ENCODE measurements at places on chromosomes 1 and 21.

GRCh38 chr1:201911826-201912571 lies 23.3 kb downstream of the SHISA4 start:
- DNase-seq, result no peak

DNA sequence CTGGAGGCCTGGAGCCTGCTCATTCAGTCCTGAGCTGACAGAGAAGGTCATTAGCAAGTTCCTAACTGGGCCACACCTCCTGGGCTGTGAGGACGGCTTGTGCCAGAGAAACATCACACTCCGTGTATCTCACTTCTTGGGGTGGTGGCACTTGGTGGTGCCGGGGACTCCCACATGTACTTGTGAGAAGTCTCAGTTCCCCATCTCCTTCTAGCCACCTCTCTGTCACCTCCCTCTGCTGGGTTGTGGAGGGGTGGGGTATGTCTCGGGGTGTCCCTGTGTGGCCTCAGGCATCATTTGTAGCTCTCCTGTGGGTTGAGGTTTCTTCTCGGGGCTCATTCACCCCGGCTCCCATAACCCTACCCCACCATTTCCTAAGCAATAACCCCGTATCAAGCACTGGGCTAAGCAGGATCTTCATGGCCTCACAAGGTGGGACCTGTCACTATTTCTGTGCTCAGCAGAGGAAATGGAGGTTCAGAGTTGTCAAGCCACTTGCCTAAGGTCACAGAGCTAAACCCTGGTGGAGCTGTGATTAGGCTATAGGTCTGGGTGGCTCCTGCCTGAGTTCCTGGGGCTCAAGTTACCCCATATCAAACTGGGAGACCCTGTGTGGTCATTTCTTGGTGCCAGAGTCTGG lies 62.5 kb downstream of the UBIAD1 start:
- DNase-seq, result no peak

DNA sequence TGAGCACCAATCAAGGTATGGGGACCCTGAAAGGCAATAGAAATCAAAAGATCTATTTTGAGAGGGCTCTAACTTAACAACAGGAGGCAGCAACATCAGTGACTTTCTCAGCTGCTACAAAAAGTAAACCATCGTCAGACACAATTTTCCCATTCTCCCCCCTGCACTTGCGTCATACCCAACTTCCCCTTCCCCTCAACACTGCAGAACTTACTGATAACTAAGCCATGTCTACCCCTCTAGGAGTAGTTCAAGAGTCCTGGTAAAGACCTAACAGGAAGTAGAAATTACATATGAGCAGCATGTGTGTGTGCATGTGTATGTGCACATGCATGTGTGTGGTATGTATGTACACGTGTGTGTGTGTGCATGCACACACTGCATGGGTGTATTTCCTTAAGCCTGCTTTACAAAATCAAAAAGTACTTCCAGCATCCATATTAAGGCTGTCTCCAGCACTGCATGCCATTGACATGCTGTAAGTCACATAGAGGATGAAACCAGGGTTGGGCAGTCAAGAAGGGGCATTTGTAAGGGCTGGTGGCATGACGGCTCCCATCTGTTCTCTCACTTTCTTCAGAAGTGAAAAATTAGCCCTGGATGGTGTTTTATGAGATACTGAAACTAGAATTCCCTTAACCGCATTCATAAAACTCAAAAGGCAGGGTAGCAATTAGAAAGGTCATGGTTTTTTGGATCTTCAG lies 460.1 kb upstream of the RUNX1 start:
- no peak for DNase-seq

- no peak for DNase-seq
Measured at GRCh38 chr1:93350322-93350721, 4.6 kb downstream of the DR1 start.

Data from stimulated activated CD4-positive, alpha-beta T cell treated with anti-CD3 and anti-CD28 coated beads, Interleukin-1b, Interleukin-23, amount 100 ng/mL, for 24 hours (primary cell).